Stimulated activated CD4-positive, alpha-beta T cell treated with anti-CD3 and anti-CD28 coated beads, TNF-alpha, amount 100 ng/mL, for 1 hour (primary cell): ENCODE measurements at places on chromosomes 12 and 14.

DNA sequence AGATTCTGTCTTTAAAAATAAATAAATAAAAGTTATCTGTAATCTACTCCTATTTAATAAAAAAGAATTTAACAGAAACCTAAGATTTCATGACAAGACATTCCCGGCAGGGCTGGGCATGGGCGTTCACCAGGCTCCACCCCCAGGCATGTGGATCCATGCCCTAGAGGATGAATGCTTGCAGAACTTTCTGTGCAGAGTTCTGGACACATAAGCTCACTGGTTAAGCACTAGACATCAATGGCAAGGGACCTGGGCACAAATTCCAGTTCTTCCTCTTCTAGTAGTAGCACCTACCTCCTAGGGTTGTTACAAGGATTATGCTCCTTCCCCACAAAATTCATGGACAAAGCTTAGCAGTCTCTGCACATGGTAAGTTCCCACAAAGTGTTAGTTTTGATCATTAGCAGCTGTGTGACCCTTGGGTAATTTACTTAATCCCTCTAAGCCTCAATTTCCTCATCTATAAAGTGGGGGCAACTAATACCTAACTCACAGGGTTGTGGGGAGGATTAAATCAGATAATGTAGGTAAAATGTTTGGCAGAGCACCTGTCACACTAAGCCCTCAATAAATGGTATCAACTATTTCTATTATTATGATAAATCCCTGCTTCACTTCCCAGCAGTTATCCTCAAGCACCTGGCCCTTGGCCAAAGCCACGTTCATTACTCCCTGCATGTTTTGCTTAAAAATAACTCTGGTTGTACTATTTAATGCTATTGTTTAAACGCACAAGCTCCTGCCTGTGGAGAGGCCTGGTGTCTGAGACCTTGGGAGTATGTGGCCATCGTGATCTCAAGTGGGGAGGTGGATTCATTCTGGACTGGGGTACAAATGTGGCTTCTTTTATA lies 9.8 kb downstream of the GALNT6 start:
- no peak for DNase-seq

DNA sequence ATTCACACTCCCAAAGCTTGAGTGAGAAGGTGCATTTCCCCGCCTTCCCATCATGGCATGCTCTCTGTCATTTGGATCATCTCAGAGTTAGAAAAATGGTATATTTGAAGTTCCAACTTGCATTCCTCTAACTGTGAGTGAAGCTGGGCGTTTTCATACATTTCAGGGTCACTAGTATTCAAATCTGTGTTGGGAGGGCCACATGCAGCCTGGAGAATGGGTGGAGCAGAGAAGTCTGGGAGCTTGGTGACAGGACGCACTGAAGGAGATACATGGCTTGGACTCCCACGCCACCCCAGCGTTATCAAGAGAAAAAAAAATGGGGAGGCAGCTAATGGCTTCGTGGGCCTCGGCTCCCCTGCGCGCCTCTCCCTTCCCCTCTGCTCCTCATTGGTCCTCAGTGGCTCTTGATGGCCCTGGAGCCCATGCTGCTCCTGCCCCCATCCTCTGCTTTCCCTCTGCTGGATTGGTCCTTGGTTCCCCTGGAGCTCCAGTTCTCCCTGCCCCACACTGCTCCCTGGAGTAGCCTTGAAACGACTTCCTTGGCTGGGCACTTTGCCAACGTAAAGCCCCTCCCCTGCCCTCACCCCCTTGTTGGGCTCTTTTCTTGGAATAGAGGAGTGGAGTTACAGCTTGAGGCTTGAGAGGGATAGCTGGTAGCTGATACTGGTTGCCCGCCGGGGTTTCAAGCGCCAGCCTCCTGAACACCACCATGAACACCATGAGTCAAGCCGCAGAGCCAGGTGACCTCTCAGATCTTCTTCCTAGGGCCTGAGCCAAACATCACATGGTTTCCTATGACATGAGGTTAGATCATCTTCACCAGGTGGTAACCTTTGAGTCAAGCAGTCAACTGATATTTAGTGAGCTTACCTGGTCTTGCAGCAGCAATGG lies 139.6 kb downstream of the PRKCH start:
- DNase-seq = no peak

DNA sequence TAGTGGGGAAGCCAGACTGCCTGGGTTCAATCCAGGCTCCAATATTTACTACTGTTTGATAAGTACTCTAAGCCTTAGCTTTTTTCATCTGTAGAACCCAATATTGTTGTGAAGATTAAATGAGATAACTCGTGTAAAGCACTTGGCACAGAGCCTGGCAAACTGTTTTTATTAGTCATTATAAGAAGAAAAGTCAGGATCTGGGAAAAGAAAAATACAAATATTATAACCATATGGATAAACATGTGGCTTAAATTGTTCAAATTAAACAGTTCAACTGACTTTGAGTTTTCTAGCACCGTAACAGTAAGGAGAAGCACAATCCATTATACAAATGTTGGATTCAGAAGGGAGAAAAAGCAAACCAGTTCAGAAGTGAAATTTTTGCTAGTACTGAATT lies 22.0 kb upstream of the CDK17 start:
- DNase-seq = no peak

- DNase-seq = no peak
Measured at GRCh38 chr12:111368291-111368787, 556 bp downstream of the PHETA1 start.

DNA sequence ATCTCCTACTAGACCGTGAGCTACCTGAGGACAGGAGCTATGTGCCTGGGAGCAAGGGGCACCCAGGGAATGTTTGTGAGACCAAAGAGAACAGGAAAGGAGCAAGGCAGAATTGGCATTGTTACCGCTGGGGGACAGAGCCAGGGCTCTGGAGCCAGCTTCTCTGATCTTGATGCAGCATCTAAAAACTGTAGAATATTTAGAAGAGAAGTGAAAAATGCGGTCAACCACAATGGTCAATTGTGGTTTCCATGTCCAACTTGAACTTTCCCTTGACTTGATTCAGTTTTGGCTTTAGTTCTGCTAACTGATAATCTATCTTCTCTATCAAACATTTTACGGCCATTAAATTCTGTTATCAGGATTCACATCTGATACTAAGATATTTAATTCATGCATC lies 201.2 kb downstream of the ANO4 start:
- DNase-seq = no peak

DNA sequence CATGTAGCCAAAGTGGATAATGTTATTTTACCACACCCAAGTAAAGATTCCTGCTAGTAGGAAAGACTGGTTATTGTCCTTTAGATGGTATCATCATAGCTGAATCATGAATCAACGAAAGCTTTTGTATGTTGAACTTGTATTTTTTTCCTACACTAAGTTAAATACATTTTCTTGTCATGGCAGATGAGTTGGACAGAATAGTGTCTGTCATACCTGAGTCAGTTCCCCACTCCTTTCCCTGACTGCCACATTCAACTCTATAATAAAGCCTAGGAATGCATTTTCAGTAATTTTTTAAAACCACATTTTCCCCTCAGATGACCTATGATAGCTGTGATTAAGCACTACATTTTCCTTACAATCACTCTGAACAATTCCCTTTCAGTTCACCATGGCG lies 9.3 kb upstream of the PTHLH start:
- no peak for DNase-seq

DNA sequence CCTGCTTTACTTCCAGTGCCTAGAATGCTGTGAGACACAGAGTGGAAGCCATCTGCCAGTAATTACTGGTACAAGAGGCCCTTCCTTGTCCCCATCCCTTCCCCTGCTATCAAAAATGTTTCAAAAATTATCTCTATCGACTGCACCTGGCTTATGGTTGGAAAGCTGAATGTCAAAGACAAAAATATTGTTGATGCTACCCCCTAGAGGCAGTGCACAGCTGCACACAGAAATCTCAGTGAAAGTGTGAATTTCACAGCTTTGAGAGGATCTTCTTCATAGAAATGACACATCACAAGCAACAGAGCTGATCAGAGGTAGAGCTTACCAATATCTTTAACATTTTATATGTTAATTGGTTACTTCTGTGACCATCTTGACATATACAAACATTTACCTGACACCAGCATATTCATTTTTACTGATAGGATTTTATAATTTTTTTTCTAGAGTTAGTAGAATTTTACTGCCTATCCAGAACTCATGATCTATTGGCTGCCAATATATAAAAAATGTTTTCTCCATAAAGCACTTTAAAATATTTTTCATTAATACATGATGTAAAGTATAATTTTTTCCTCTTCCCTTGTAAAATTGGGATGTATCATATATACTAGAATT lies 138.0 kb downstream of the AACS start:
- no peak for DNase-seq
